ENCODE measurements at places on chromosomes 12 and 14.

- DNase-seq: no peak
These were observed 67.2 kb downstream of the SLC8A3 start for GRCh38 chr14:70121521-70121920.

DNA sequence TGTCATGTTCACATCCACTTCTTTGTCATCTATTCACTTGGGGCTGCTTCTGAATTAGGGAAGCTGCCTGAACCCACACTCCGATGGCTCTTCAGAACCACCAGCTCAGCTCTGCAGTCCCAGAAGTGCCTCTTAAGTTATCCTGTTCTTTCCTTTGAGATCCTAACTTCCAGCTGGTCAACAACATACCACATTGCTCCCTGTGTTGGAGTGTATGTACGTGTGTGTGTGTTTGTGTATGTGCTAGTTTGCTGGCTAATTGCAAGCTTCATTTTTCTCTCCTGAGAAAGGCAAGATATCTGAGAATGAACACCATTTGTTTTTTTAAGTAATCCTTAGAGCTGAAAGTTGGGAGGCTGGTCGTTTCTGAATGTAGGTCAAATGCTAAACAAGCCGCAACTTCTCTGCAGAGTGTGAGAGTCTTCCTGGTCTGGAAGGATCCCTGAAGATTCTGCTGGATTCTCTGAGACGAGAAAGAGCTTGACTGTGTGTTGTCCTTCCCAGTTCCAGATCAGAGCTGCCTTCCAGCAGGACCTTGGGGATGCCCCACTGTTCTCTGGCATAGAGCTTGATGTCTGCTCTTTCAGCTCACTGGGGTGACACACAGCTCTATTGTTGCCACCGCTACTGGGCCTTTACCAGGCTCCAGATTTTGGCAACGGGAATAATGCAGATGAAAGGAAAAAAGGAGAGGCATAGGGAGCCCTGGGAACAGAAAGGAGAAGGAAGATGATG lies 839 bp downstream of the GSG1 start:
- DNase-seq: no peak

- DNase-seq: no peak
These were observed 339.3 kb downstream of the BCL11B start for GRCh38 chr14:98932431-98933325.

- no peak for DNase-seq
These were observed 1.7 kb upstream of the GPR68 start for GRCh38 chr14:91246051-91246852.

- DNase-seq: no peak
These were observed 23.4 kb upstream of the SLC35F4 start for GRCh38 chr14:57889245-57889644.

DNA sequence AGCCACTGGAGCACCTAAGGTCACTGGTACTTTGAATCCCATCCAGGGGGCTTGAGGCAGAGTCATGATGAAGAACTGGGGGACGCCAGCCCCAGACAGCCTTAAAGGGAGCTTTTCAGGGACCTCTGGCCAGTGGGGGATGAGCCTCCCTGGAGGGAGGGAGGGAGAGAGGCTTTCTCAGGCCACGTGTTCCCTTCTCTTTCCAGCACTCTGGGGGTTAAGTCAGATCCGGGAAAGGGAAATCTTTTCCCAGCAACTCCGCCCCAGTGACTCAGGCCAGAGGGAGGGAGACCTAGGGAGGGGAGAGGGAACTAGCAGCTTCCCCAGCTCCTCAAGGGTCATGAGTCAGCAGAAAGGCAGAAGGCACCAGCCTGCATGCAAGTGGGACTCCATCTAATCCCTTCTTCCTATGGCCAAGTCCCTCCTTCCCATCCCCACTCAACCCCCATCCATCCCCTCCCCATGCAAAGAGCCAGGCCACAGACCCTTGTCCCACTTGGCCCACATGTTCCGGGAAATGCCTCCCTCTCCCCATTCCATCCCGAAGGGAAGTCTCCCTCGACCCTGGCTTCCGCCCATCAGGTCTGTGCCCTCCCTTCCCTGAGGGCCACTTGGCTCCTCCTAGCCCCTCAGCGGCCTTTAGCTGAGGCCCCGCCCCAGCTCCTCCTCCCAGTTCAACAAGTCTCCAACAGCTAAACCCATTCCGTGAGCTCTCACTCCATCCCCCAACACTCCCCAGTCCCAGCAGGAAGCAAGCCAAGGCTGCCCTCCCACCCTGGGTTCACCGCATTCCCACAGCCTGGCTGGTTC lies 5.6 kb downstream of the TNFRSF1A start:
- no peak for DNase-seq

- DNase-seq: no peak
These were observed 170.3 kb upstream of the LMNTD1 start for GRCh38 chr12:25723336-25723735.

- no peak for DNase-seq
These were observed 37.8 kb downstream of the SLCO1A2 start for GRCh38 chr12:21296751-21297406.

DNA sequence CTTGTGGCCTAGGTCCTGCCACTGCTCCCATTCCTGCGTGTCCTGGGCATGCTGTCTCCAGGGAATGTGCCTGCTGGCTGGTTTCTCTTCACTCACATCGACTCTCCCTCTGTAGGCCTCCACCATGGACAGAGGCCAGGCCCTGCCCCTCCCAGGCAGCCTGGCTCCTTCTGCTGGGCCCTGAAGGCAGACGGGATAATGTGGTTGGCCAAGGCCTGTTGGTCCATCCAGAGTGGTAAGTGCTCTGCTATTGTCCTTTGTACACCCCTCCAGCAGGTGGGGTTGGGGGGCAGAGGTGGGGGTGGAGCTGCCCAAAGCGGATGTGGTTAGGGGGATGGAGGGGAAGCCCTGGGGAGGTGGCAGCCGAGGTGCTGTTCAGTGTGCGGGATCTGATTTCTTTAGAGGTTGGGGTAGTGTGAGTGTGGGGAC lies 9.5 kb upstream of the NR4A1 start:
- no peak for DNase-seq

- no peak for DNase-seq
These were observed 8.7 kb downstream of the CLEC7A start for GRCh38 chr12:10121278-10121677.

DNA sequence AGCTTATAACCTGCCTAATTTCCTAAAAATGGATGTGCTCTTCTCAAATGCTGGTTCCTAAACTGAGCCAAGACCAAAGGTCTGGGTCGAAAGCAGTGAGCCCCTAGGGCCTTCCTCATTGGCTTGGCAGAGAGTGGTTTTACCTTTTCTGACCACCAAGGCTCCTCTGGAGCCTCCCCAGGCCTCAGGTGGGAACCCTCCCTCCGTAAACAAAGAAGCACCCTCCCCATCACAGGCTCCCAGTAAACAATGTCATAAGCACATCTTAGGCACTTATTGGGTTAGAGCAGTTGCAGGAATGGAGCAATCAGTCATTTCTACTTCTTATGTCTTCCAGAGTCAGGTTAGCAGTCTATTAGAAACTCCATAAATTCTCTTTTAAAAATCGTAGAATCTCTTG lies 6.0 kb downstream of the CHPT1 start:
- no peak for DNase-seq

GRCh38 chr14:102408724-102409123 lies 46.0 kb downstream of the TECPR2 start:
- no peak for DNase-seq

DNA sequence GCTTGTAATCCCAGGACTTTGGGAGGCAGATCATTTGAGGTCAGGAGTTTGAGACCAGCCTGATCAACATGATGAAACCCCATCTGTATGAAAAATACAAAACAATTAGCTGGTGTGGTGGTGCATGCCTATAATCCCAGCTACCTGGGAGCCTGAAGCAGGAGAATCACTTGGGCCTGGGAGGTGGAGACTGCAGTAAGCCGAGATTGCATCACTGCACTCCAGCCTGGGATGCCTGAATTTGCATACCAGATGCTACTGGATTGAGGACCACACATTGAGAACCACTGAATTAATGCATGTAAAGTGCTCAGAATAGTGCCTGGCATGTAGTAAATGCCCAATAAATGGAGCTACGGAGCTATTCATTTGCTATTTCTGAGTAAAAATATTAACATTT lies 14.9 kb upstream of the MYH7 start:
- DNase-seq: no peak

GRCh38 chr12:66500091-66500490 lies 178.8 kb downstream of the GRIP1 start:
- DNase-seq: no peak

- no peak for DNase-seq
These were observed 18.9 kb upstream of the KLRG1 start for GRCh38 chr12:8970432-8970831.

All from stimulated activated CD8-positive, alpha-beta memory T cell treated with anti-CD3 and anti-CD28 coated beads, Interleukin-7, amount 100 ng/mL, for 1 hour (primary cell).